ENCODE measurements at places on chromosomes 12 and 14.

DNA sequence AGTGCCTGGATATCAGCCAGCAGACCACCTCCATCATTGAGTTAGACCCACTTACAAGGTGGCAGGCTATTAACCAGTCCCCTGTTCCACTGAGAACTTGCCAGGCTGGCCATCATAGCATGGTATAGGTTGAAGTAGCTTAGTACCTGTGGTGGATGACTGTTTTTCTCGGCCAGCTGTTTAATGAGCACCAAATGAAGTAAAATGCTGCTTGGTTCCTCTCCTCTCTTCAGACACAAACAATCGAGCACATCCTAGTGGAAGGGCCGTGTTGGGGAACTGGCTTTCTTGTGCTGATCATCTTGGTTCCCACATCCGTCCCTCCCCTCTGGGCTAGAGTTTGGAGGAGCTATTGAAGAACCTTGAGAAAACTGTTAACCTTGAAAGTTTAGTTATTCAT, 486.2 kb downstream of the RAD51B start:
- no peak for DNase-seq

GRCh38 chr12:102920271-102920670, 3.2 kb upstream of the PAH start:
- DNase-seq = no peak

- no peak for DNase-seq
Measured at GRCh38 chr14:32561520-32561919, 232.4 kb downstream of the AKAP6 start.

DNA sequence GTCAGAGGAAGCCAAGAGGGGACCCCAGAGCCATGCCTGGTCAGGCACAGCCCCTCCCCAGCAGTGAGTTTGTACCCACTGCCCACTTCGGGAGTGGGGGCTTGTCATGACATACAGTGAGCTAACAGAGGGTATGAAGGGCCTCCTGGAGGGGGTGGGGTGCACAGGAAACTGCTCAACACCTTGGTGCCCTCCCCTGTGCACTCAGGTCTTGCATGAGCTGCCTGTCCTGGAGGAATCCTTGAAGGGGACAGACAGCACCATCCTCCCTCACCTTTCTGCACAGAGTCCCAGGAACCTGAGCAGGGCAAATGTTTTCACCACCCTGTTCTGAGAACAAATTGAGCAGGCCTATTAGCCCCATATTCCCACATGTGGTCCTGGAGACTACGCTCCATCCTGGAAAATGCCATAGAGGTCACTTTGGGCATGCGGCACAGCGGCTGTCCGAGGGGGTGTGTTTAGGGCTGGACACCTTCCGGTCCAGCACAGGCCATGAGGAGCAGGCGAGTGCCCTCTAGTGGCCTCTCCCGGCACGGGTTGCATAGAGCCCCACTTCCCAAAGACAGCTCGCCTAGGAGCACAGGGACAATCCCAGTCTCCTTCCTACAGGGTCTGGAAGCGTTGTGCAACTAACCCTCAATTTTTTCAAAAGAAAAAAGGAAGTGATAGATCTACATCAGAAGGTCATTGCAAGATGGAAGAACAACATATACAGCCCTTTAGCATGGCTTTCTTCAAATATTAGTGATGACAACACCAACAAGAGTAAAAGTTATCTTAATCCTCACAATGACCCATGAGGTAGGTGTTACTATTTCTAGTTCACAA, 31.9 kb upstream of the ZFP36L1 start:
- peak; percentile 64 for DNase-seq

DNA sequence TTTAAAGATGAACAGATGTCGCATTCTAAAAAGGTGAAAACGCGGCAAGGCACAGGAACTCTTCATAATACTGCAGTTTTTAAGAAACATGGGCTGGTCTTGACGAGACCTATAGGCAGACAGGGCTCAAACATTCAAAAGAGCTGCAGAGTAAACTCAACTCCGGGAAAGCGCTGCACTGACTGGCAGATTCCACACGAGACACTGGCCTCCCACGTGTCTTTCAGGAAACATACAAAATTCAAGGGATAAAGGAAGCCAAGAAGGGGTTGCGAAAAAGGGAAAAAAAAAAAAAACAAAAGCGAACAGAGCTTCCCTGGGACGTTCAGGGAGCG, 614 bp upstream of the ARF6 start:
- DNase-seq = no peak

- DNase-seq = peak; percentile 48
Measured at GRCh38 chr12:52006726-52007157, at the start of gene TAMALIN. Gene TAMALIN, plus strand, starts transcription at chr12:52006946. Its CDS starts 74 bp downstream, at chr12:52007020.

GRCh38 chr14:61268812-61269211, 12.3 kb downstream of the TMEM30B start:
- DNase-seq = no peak

- DNase-seq = no peak
Measured at GRCh38 chr14:22896356-22896755, 13.3 kb downstream of the REM2 start.

DNA sequence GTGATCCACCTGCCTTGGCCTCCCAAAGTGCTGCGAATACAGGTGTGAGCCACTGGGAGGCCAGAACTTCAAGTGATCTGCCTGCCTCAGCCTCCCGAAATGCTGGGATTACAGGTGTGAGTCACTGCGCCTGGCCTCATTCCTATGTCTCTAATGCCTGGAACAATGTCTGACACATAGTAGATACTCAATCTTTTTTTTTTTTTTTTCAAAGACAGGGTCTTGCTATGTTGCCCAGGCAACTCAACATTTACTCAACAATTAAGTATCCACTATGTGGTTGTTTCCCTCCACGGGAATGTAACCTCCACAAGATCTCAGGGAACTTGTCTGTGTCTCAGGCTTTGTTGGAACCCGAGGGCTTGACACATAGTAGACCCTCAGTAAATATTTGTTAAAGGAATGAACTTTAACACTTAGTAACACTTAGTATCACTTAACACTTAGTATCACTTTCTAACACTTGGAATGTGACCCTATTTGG, 3.0 kb upstream of the TMEM120B start:
- no peak for DNase-seq

DNA sequence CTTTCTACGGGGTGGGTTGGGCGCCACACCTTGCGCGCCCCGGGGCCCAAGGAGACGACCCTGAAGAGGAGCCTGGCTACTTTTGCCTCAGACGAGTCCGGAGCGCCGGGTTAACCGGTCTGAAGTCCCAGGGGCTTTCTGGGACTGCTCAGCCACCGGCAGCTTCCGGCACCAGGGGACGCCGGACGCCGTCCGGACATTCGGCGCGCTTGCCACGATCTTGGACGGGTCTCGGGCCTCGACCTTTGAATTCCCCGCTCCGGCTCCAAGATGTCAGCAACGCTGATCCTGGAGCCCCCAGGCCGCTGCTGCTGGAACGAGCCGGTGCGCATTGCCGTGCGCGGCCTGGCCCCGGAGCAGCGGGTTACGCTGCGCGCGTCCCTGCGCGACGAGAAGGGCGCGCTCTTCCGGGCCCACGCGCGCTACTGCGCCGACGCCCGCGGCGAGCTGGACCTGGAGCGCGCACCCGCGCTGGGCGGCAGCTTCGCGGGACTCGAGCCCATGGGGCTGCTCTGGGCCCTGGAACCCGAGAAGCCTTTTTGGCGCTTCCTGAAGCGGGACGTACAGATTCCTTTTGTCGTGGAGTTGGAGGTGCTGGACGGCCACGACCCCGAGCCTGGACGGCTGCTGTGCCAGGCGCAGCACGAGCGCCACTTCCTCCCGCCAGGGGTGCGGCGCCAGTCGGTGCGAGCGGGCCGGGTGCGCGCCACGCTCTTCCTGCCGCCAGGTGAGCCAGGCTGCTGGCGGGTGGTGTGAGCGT, at the start of gene ACOT4:
ACOT4 (plus strand) TSS at position 184 of the 760 bp plus-strand sequence; CDS start at position 271, 87 bp downstream.
- peak; percentile 27 for DNase-seq

- DNase-seq = no peak
Measured at GRCh38 chr14:70784886-70785285, 24.4 kb downstream of the MAP3K9 start.

- no peak for DNase-seq
Measured at GRCh38 chr12:58809064-58809607, 111.2 kb downstream of the LRIG3 start.

GRCh38 chr12:6337958-6338433, 3.9 kb downstream of the TNFRSF1A start:
- DNase-seq = no peak

- DNase-seq = no peak
Measured at GRCh38 chr12:82635263-82635662, 51.4 kb upstream of the TMTC2 start.

GRCh38 chr12:50100561-50100960, 3.2 kb upstream of the GPD1 start:
- DNase-seq = no peak

- DNase-seq = no peak
Measured at GRCh38 chr12:41802803-41803202, 341.9 kb downstream of the GXYLT1 start.

DNA sequence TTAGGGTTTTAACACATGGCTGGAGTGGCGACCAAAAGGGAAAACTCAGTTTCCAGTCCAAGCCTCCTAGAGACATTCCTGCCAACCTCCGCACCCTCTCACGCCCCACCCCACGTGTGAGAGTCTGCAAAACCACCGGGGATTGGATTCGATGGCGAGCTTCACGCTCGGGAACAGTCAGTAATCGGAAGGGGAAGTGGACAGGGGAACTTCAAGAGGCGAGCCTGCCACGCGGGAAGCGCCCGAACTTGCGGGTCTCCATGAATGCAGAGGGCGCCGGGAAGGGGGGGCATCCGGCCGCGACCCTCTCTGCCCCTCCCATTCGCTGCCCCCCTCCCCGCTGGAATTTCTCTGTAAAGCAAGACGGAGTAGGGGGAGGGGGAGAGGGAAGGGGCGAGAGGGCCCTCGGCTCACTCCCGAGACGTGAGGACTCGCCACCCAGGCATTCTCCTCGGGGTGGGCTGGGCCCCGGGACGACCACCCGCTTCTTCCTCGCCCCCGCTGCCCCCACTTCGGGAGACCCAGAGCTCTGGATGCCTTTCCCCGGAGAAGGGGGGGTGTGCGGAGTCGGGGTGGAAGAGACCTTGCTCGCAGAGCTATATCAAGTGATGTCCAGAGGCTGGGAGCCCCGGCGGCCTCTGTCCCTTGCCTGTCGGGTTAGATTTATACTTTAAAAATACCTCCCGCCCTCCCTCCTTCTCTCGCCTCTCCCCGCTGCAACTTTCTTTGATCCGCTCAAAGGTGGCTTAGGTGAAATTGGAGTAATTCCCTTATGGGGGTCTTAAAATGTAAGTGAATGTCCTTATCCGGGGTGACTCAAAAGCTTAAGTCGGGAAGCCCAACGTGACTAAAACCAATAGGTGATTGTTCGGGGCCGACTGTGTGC, 2.5 kb upstream of the CCND2 start:
- peak; percentile 55 for DNase-seq

DNA sequence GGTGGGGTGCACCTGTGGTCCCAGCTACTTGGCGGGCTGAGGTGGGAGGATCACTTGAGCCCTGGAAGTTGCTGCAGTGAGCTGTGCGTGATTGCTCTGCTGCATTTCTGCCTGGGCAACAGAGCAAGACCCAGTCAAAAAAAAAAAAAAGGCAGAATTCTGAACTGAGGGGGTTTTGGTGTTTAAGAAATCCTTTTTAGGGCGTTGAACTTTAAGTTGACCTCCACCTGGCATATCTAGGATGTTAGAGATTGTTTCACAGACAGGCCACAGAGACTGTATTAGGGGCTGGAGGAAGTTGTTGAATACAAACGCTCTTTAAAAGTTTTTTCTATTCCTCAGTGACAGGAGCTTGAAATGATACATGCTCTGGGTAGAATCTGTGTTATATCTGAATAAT, 60.5 kb downstream of the FBXW8 start:
- DNase-seq = no peak

GRCh38 chr14:76277586-76278130, 98.3 kb upstream of the ESRRB start:
- no peak for DNase-seq

GRCh38 chr14:61528591-61529021, 166.7 kb upstream of the HIF1A start:
- no peak for DNase-seq

GRCh38 chr14:84882830-84883229, 647.1 kb upstream of the FLRT2 start:
- no peak for DNase-seq

GRCh38 chr14:102194856-102195255, 55.2 kb downstream of the WDR20 start:
- no peak for DNase-seq

DNA sequence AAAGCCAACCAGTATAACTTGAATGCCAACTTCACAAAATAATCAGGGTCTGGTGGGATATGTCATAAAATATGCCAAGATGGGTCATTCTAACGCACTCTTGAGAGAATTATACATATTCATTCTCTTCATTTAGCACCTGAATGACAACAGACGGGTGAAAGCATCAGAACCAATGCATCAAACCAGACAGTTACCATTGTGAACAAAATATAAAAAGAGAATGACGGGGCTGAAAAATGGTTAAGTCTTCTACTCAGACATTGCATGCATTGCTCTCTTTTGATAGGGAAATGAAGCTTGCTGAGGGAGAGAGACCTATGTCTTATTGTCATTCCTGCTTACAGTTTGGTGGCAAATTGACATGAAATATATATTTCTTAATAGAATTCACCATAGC, 702.1 kb downstream of the NOVA1 start:
- DNase-seq = no peak

GRCh38 chr12:110943373-110943772, 23.0 kb upstream of the MYL2 start:
- DNase-seq = no peak

GRCh38 chr12:106258935-106259334, 11.1 kb upstream of the CKAP4 start:
- DNase-seq = no peak

DNA sequence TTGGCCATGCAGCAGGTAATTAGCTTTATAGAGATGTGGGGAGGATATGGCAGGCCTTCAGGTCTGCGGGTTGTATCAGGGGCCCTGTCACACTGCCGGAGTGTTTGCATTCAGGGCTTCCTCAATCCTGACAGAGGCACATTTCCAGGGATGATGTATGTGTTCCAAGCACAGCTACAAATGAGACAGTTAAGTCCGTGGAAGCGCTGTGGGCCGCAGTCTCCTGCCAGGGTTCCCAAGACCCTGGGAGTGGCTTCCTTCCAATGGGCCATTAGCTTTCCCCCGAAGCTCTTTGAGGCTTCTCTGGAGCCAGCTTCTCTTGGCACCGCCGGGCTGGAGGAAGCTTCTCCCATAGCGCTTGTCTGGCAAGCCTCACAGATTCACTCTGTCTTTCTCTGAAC, 1524.7 kb upstream of the TMEM132C start:
- DNase-seq = no peak

DNA sequence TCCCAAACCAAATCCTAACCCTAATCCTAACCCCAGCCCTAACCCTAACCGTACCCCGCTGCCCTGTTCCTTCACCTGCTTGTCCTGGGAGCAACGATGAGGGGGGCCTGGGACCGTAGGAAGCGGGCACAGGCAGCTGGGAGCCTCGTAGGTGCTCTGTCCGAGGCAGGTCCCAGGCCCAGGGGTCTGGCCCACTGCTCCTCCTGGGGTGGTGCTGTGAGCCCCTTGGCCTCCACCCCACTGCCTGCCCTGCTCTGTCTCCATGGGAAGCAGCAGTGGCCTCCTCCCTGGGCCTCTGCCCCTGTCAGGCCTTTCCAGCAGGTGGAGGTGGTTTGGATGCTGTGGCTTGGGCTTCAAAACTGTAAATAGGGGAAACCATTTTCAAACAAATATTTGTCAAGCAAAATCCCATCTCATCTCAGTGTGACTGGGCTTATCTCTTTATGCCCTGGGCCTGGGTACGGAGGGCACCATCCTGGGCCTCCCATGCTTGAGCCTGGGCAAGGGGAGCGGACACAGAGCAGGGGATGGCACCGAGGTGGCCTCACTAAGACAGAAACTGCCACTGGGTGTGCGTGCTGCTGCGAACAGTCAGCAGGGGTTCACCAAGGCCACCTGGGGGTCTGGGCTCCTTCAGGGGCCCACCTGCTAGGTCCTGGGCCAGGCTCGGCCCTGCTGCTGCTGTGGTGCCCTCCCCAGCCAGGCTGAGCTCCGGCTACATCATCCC, 3.7 kb upstream of the BEGAIN start:
- DNase-seq = no peak

Data from progenitor cell of endocrine pancreas (in vitro differentiated cells).